ENCODE measurements at places on chromosomes 16 and 17.
A peak's percentile ranks its signal among the peaks of the same experiment; 100 is the strongest.

DNA sequence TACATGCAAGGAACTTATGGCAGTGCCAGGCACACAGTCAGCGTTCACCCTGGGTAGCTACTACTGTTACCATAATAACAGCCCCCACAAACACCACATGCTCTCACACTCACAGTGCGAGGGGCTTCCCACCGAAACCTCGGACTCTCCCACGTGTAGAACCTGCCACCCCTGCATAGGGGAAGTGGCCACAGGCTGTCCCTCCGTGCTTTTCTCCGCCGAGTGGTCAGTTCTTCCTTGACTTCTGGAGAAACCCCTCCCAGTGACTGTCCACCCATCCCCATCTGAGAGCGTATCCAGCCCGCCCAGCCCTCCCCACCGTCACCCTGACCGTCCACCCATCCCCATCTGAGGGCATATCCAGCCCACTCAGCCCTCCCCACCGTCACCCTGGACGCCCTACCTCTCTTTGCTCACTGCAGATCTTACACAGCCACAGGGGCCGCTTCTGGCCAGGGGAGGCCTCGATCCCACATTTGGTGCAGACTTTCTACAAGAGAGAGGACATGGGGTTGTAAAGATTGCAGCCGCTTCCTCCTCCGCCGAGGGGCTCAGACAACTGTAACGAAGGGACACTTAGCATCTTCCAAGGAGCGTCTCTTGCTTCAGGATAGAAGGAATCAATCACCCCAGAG, 71.1 kb downstream of the RPH3AL start:
- no peak for DNase-seq

- no peak for DNase-seq
Measured at GRCh38 chr17:9206741-9207332, 185.5 kb downstream of the NTN1 start.

GRCh38 chr16:89365044-89365467, 125.3 kb downstream of the ANKRD11 start:
- peak; percentile 67 for DNase-seq

- no peak for DNase-seq
Measured at GRCh38 chr17:55785181-55785580, 34.3 kb downstream of the PCTP start.

GRCh38 chr17:38852771-38853291, 690 bp downstream of the RPL23 start:
- DNase-seq: peak; percentile 35

GRCh38 chr16:30122604-30123160, 338 bp downstream of the MAPK3 start:
- peak; percentile 16 for DNase-seq

DNA sequence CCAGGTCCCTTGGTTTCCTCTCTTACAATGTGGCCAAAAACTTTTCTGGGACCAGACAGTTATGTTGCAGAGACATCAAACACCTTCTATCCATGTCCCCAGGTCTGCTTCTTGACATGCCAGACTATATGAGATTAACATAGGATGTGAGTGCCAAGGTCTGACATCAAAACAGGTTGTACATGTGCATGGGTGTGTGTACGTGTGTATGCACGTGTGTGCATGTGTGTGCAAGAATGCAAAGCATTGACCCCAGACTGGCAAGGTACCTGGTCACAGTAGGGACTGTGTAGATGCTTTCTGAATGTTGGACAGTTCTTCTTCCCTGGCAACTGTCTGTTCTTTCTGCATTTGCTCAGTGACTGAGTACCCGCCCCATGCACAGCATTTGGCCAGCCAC, 85.6 kb downstream of the NDE1 start:
- DNase-seq: no peak

DNA sequence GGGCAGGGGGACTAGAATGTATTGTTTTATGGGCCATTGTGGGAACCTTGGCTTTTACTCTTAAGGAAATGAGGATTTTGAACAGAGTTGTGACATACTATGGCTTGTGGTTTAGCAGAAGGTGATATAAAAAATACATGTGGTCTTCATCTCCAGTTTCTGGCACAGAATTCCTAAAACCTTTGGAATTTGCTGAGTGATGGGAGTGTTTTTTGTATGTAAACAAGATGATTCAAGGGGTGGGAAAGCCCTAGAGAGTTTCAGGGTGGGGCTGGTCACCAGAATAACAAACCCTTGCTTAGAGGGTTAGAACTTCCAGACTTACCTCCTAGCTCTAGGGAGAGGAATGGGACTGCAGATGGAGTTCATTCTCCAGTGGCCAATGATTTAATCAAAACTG, 316.1 kb downstream of the PHKB start:
- no peak for DNase-seq

DNA sequence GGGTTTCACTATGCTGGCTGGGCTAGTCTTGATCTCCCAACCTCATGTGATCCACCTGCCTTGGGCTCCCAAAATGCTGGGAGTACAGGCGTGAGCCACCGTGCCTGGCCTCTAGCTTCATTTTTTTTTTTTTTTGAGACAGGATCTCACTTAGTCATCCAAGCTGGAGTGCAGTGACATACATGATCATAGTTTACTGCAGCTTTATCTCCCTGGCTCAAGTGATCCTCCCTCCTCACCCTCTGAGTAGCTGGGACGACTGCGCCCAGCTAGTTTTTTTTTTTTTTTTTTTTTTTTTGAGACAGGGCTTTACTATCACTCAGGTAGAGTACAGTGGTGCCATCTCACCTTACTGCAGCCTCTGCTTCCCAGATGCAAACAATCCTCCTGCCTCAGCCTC, 9.7 kb downstream of the RPA1 start:
- no peak for DNase-seq

GRCh38 chr16:49531931-49532840, 158.6 kb downstream of the C16orf78 start:
- DNase-seq: no peak

- peak; percentile 43 for DNase-seq
Measured at GRCh38 chr17:54900457-54901229, at the start of gene TOM1L1. Gene TOM1L1 (plus strand): TSS chr17:54900852. CDS start chr17:54900866, 14 bp downstream.

- no peak for DNase-seq
Measured at GRCh38 chr16:86191663-86192062, 292.7 kb downstream of the IRF8 start.

GRCh38 chr17:79617304-79617703, 6.5 kb upstream of the RBFOX3 start:
- no peak for DNase-seq

- DNase-seq: no peak
Measured at GRCh38 chr17:79017546-79018369, 6.2 kb upstream of the C1QTNF1 start.

DNA sequence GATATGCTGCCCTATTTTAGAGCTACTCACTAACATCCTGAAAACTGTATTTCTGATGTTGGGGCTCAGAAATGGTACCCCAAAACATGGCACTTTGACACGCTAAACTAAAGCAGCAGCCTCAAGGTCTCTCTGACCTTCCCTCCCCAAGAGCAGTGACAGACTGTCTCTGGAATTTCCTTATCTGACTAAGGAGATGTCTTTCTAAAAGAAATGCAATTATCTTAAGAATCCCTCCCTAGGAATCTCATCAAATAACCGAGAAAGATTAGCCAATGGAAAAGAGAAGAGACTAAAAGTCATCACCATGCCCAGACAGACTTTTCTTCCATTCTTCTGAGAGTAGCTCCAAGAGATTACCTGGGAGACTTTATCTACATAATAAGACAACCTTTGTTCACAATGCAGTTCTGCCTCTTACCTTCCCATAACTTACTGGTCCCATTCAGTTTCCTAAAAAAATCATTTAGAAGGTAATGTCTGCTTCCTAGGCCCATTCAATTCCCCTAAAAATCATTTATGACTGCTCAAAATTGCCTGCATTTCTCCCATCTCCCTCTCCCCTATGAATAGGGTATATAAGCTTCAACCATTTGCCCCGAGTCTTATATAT, 123.9 kb downstream of the CPPED1 start:
- no peak for DNase-seq

- DNase-seq: no peak
Measured at GRCh38 chr16:69444873-69445517, 20.6 kb downstream of the CYB5B start.

DNA sequence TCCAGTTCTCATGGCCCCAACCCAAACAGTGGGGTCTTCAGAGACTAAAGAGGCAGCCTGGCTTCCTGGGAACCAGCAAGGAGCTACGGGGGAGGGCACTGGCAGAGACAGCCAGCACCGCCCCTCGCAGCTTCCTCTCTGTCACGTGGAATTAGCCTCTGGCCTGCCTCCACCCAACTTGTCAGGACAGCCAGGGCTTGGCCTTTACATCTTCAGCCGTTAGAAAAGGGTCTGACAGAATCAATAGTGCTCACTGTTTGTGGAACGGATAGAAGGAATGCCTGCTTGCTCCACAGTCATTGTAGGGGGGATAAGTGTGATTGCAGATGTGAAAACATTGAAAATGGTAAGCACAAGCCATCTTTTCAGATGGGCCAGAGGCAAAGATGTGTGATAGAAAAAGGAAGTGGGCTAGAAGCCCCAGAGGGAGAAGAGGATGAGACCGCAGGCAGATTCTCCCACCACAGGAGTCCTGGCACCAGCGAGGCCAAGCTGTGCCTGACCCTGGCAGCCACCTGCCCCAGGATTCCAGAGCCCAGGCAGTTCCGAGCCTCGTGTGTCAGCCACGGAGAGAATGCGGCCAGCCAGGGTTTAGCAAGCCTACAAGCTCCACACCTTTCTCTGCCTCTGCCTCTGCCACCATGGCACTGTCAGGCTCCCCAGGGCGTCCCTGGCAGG, 18.6 kb downstream of the GRIN2C start:
- DNase-seq: no peak

DNA sequence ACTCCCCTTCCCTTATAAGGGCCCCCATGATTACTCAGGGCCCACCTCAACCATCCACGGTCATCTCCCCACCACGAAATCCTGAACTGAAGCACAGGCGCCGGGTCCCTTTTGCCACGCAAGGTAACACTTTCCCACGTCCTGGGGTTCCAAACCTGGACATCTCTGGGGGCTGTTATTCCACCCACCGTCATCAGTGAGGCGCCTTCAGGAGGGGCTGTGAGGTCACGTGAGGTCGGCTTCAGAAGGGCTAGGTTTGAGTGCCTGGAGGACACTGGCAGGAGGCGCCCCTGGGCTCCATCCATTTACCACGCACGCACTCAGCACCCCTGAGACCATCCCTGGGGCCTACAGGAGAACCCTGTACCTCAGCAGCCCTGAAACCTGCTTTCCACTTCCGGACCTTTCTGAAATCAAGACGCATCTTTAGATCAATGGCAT, 4.1 kb downstream of the CD2BP2 start:
- no peak for DNase-seq

DNA sequence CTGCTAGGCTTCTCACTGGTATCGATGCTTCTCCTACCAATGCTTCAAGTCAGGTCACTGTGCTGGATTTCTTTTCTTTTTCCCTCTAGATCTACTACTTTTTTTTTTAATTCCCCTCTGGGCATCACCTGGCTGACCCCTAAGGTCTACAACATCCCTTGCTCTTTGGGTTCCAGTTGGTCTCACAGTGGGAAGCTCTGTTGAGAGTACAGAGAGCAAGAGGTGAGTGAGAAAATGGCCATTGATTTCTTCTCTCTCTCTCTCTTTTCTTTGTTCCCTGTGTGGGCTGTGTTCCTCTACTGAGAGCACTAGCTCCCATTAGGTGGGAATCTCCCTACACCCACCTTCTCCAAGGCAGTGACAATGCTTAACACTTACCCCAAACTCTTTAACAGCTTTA, 413.4 kb downstream of the KCNJ2 start:
- no peak for DNase-seq

- no peak for DNase-seq
Measured at GRCh38 chr17:51289696-51290111, 29.4 kb downstream of the UTP18 start.

DNA sequence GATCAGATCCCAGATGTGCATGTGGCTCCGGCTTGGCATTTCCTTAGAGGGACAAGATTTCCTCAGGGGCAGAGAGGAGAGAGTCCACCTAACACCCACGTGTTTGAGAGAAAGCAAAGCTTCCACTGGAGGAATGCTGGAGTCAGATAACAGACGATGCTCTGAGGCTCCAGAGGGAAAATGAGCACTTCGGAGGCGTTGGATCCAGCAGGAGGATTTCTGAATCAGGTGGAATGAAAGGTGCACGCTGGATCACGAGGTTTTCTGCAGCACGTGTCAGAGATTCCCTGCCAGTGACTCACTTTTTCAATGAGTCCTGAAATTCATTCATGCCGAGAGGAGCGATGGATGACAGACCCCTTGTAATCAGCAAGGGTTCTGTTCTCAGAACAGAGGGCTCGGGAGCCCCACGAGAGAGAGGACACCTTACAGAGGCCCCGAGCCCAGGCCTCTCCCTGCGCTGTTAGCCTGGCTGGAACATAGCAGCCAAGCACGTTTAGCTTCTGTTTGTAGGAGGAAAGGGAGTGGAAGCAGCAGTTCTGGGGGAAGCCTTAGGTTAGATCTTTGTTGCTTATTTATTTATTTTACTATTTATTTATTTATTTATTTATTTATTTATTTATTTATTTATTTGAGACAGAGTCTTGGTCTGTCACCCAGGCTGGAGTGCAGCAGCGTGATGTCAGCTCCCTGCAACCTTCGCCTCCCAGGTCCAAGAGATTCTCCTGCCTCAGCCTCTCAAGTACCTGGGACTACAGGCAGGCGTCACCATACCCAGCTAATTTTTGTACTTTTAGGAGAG, 49.3 kb upstream of the JPH3 start:
- DNase-seq: no peak

- DNase-seq: no peak
Measured at GRCh38 chr17:82976982-82977488, 102.4 kb upstream of the METRNL start.

- DNase-seq: no peak
Measured at GRCh38 chr17:44108440-44109311, 14.8 kb downstream of the HDAC5 start.

DNA sequence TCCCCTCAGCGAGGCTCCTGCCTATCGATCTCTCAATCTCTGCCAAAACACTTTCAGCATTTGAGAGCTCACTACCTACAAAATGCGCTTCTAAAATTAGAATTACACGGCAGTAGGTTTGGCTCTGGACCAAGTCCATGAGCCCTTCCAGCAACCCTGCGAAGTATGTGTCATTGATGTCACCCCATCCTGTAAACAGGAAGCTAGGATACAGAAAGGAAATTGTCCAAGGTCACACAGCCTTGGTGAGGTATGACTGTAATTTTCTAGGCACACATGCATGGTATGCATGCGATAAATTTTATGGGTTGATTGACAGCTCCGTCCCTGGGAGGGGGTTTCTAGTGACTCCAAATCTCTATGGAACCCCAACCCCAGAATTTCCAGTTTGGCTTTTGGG, 330.3 kb upstream of the CDH5 start:
- DNase-seq: no peak

GRCh38 chr17:74008196-74008595, 195.3 kb upstream of the RPL38 start:
- DNase-seq: peak; percentile 49
